Tibial nerve (tissue), 4 donors: ENCODE measurements at places on chromosomes 7 and 10.
A peak's percentile ranks its signal among the peaks of the same experiment; 100 is the strongest.

DNA sequence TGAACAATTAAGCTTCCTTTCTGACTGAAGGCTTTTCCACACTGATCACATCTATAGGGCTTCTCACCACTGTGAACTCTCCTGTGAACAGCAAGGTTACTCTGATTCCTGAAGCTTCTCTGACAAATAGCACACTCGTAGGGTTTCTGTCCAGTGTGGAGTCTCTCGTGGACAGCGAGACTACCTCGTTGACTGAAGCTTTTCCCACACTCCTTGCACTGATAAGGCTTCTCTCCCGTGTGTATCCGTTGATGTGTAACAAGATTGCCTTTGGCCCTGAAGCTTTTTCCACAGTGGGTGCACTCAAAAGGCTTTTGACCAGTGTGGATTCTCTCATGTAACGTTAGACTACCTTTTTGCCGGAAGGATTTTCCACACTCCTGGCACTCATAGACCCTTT is 4.4 kb downstream of the ZNF32 start:
- no peak for DNase-seq

GRCh38 chr10:122257041-122257440 is 14.1 kb upstream of the BTBD16 start:
- DNase-seq: no peak

- no peak for DNase-seq
These were observed 146.6 kb downstream of the SH2D4B start for GRCh38 chr10:80684259-80684658.

GRCh38 chr10:46536781-46537180 is 19.7 kb downstream of the GPRIN2 start:
- no peak for DNase-seq

- no peak for DNase-seq
These were observed 30.2 kb downstream of the KDM7A start for GRCh38 chr7:140146574-140146973.

- no peak for DNase-seq
These were observed 1.2 kb downstream of the GATA3 start for GRCh38 chr10:8055420-8056349.

DNA sequence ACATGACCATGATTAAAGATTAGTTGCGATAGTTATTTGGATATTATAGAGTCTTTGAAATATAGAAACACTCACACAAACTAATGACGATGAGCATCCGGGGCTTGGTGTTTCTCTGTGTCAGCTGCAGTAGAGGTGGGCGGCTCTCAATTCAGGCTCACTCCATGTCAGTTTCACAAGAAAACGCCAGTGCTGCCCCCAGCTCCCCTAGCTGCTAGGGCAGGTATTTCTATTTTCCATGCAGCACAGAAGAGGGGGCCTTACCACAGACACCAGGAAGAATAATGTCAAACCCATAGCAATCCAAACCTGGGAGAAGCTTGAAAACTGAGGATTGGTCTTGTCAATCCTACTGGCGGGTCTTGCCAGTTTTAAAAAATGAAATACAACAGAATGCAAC is 197.1 kb downstream of the PHTF2 start:
- DNase-seq: no peak

- DNase-seq: no peak
These were observed 115.0 kb upstream of the HGF start for GRCh38 chr7:81884817-81885216.

GRCh38 chr10:80924063-80924952 is 386.6 kb downstream of the SH2D4B start:
- no peak for DNase-seq

- DNase-seq: no peak
These were observed 10.3 kb downstream of the ADRB1 start for GRCh38 chr10:114053946-114054345.

- no peak for DNase-seq
These were observed 738 bp downstream of the POM121 start for GRCh38 chr7:72925546-72926120.

DNA sequence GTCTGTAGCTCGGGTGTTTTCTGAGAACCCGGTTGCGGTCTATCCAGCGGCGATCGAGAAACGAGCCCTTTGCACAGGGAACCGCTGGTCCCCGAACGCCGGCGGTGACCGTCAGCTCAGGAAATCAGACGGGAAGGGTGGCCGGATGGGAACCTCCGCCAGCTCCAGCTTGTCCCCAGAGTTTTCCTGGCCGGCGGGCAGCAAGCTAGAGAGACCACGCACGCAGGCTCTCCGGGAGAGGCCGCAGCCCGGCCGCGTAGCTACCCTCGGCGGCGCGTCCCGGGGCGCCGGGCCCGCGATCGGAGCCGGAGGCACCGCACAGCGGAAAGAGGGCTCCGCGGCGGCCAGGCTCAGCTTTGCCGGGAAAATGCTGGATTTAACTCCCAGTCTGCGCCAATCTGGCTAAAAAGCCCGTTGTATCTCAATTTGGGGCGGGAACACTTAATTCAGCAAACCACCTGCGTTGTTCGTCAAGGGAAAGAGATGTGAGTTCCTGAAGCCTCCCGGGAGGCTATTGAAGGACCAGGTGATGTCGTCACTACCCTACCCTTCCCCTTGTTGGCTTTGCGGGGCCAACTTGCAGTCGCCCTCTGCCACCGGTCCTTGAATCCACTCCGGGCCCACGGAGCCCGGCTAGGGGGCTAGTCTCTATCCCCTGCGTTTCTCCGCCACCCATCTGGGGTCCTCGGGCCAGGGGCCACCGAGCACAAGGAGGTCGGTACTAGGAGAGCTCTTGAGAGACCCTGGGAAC is 859 bp upstream of the CH25H start:
- peak; percentile 14 for DNase-seq

DNA sequence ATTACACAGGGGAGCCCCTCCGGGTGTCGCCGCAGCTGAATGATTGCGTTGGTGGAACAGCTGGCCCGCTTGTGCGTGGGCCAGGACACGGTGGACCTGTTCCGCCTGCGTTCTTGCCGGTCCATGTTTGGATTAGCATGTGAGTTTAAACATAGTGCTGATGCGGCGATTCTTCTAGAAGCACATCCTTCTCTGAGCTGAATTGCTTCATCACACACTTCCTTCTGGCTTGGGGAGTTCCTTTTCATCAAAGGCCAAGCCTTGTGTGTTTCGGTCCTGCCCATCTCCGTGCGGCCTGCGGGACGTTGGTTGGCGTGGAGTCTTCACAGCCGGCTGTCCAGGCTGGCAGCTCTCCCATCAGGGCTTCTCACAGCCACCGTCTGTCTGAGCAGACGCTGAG is 45.5 kb upstream of the SLC29A4 start:
- peak; percentile 69 for DNase-seq

- DNase-seq: no peak
These were observed 82.9 kb downstream of the GALNT11 start for GRCh38 chr7:152108359-152108758.

DNA sequence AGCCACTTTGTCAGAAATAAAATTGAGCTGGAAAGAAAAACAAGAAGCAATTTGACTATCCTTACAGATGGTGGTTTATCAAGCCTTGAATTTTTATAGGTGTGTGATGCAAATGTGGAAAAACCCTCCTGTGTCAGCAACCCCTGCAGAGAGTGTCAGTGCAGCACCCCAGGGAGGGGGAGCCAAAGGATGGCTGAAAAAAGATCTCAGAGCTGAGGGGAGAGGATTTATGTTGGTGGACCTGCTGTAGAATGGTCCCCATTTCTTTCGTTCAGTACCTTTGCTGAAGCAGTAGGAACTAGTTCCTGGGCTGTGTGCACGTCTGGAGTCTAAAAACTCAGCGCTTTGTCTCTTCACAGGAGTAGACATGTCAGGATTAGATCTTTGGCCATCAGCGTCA is 239.0 kb downstream of the PHTF2 start:
- no peak for DNase-seq

GRCh38 chr10:80648106-80648505 is 110.4 kb downstream of the SH2D4B start:
- no peak for DNase-seq

DNA sequence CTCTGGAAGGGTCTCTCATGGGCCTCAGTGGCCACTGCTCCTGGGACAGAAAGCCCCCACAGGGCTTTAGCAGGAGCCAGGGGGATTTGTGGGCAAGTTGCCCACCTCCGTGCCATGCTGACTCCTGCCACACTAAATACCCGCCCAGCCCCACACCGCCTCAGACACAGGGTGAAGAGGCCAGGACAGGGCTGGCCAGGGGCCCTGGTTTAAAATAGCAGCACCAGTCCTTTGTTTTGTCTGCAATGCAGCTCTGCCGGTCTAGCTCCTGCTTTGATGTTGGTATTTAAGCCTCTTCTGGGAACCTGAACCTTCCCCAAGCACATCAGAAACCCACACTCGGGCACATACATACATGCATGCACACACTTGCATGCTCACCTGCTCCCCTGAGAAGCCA is 14.4 kb upstream of the TNRC18 start:
- DNase-seq: no peak

DNA sequence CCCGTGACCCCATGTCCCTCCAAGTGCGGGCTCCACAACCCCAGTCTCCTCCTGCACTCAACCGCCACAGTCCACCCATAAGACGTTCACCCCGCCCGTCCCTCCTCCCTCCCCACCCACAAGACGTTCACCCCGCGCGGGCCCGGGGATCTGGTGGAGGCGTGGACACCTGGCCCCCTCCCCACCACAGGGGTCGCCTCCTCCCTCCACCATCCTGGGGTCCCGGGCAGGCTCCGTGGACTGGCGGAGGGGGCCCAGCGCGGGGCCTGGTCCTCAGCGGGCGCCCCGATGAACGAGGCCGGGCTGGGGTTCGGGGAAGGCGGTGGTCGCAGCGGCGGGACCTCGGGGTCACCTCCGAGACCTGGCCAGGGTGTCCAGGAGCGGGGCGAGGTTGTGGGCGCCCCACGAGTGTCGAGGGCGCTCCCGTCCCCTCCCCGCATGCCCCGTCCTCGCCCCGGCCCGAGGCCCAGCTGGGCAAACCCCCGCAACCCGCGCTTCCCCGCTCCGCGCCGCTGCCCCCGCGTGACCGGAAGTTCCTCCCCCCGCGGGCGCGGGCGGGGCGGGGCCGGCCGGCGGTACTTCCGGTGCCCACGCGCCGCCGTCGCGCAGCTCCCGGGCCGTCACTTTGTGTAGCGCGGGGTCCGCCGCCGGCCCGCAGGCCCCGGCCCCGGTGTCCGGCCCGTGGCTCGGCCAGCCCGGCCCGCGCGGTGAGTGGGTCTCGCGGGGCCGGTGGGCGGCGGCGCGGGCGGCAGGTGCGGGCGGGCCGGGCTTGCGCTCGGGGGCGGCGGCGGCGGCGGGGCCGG is at the start of gene ZNF316:
TSS of gene ZNF316 (plus strand) at position 578 of the 803 bp plus-strand sequence. CDS start 5,092 bp downstream, outside the sequence.
- DNase-seq: no peak

DNA sequence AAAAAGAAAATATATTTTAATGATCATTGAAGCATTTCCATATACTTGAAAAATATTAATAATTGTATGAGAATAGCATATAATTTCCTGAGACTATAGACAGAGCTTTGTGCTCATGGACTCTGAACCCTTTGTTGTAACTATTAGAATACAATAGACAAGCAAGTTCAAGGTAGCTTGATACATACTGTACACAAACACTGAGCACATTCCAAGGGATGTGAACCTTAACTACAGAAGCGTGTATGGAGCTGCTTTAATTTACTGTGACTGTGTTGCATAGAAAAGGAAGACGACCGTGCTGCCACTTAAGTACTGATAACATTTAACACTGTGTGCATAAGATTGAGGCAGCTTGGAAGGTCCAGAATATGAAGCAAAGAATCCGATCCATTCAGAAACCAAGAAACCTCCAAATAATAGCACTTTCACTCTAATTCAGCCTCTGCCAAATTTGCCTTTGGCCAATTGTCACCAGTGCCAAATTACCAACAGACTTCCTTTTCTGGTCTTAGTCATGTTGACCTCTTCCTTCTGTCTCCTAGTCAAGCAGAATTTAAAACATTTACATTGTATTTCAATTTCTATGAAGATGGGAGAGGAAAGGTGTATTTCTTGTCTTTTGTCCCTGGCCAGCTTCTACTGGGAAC is 566.1 kb upstream of the GALNT17 start:
- DNase-seq: no peak

- DNase-seq: no peak
These were observed 74.1 kb downstream of the VIPR2 start for GRCh38 chr7:159070431-159071148.

DNA sequence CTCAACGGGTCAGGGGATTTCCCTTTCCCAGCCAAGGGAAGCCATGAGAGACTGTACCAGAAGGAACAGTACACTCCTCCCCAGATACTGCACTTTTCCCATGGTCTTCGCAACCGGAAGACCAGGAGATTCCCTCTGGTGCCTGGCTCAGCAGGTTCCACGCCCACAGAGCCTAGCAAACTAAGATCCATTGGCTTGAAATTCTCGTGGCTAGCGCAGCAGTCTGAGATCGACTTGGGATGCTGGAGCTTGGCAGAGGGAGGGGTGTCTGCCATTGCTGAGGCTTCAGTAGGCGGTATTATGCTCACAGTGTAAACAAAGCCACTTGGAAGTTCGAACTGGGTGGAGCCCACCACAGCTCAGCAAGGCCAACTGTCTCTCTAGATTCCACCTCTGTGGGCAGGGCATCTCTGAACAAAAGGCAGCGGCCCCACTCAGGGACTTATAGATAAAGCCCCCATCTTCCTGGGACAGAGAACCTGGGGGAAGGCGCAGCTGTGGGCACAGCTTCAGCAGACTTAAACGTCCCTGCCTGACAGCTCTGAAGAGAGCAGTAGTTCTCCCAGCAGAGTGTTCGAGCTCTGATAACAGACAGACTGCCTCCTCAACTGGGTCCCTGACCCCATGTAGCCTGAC is 29.6 kb downstream of the SLC16A12 start:
- DNase-seq: no peak

DNA sequence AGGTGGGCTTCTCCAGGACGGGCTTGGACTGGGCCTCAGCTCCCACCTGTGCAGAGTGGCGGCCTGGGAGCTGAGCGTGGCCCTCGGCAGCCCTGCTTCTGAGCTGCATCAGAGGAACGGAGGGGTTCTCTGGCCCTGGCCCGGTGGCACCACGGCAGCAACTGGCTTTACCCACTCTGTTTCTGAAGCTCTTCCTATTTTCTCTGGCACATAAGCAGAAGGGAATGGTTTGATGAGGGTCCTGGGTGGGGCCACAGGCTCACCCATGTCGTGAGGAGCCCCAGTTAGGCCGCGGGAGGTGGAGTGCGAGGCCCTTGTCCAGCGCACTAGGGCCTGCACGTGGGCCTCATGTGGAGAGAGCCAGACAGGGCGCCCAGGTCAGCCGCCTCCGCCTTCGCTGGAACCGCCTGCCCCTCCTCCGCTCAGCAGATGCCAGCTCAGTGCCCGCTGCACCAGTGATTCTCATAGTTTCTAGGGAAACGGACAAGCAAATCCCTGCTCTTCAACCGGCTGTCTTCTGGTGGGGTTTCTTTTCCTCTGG is 284.0 kb downstream of the CELF2 start:
- no peak for DNase-seq

DNA sequence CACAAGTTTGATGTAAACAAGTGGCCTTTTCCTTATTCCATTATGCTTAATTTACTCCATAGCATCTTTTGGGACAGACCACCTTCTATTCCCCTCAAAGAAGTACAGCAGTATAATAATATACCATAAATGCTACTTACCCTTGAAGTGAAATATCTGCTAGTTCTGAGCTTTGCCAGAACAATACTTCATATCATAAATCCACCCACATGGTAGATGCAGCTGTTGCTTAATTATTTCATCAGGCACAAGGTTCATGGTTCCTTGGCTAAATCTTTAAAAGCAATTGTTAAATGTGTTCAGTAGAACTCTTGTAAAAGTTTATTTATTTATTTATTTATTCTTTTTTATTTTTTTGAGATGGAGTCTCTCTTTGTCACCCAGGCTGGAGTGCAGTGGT is 32.9 kb downstream of the CSTF2T start:
- no peak for DNase-seq
